Fibroblast of skin of left quadriceps (primary cell): ENCODE measurements at places on chromosomes 2 and 18.

- no peak for DNase-seq
These were observed 13.2 kb downstream of the KCTD18 start for GRCh38 chr2:200496696-200497095.

GRCh38 chr2:51789918-51790317 lies 758.0 kb upstream of the NRXN1 start:
- peak; percentile 43 for DNase-seq

GRCh38 chr2:60553495-60554073 lies at the start of gene BCL11A:
Gene BCL11A (minus strand): TSS chr2:60553654. CDS start chr2:60553270, 384 bp downstream.
- DNase-seq: peak; percentile 86

DNA sequence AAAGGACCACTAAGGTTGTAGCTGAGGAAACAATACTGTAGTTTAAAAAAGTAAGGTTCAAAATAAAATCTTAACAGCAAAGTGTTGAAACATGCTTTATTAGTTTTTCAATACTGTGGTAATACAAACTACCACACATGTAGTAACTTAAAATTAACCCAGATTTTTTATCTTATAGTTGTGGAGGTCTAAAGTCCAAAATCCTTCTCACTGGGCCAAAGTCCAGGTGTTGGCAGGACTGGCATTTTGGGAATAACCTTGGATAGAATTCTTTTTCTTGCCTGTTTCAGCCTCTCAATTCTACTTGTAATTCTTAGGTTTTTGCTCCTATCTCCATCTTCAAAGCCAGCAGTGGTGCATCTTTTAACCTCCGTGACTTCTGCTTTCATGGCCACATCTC lies 942.0 kb downstream of the TSN start:
- no peak for DNase-seq

- DNase-seq: no peak
These were observed 74.2 kb downstream of the MBD2 start for GRCh38 chr18:54150226-54150625.

DNA sequence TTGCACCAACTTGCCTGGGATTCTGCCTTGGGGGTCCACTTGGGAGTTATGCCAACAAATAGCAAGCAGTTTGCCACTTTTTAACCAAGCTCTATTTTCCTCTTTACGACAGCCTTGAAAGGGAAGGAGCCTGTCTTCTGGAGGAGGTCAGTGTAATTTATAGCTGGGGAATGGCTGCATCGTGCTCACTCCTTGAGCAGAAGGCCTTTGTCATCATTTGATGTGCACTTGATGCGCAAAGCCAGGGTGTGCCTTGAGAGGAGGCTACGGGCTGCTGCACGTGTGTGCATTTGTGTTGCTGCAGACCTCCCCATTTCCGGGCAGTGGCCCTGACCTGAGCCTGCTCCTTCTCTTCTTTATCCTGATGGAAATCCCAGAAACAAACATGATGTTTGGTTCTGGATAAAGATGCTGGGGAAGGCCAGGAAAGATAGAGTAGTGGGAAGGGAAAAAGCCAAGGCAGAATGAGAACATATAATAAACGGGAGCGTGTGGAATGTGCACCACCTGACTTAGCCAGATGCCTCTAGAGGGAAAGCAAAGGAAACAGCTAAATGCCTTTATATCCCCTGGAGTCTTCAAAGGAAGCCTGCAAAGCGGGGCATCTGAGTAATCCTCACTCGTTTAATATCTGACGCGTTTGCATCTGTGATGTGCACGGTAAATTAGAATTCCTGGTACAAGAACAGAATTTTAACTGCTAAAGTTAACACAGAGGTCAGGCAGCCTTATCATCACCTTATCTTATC lies 68.3 kb upstream of the ZNF521 start:
- DNase-seq: peak; percentile 10

- DNase-seq: no peak
These were observed 565.7 kb downstream of the SLC4A3 start for GRCh38 chr2:220192994-220193753.

DNA sequence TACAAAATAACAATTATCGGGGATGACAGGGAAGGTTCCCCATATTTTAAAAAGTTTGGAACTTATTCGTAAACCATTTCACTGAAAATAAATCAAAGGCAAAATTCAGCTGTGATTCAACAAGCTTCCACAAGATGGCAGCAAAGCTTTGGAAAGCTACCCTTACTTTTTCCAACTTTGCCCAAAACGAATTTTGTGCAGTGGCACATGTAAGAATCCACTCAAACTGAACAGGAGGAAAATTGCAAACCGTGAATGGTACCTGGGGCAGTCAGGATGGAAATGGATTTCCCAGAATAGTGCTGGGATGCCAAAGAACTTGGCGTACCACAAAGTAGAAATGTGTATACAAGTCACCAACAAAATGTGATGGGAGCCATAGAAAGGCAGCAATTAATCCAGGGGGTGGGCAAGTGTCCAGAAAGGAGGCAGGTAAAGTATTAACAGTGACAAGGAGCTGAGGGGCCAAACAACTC lies 10.7 kb downstream of the RPL31 start:
- peak; percentile 15 for DNase-seq

DNA sequence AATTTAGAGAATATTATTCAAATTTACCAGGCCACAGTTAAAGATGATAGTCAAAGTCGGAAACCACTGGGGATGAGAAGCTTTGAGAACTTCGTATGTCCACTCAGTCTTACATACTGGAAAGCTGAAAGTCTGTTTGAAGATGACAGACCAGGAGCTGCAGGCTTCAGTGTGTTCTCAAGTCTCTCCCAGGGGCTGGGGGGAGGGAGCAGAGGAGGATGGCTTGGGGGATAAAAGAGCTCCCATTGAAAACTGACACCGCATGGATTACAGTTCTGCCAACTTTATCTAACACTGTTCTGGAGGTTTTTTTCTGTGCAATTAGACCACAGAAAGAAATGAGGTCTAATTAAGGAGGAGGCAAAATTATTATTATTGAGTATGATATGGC lies 170.5 kb upstream of the ALKAL2 start:
- no peak for DNase-seq

GRCh38 chr2:30888852-30889409 lies 81.7 kb upstream of the CAPN13 start:
- no peak for DNase-seq

- no peak for DNase-seq
These were observed 6.7 kb downstream of the DYSF start for GRCh38 chr2:71460056-71460455.

DNA sequence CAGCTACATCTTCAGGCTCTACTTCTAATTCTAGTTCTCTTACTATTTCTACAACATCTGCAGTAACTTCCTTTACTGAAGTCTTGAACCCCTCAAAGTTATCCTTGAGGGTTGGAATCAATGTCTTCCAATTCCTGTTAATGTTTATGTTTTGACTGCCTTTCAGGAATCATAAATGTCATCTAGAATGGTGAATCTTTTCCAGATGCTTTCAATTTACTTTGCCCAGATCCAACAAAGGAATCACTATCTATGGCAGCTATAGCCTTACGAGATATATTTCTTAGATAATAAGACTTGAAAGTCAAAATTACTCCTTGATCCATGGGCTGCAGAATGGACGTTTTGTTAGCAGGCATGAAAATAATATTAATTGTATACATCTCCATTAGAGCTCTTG lies 123.9 kb downstream of the PDE1A start:
- no peak for DNase-seq

- no peak for DNase-seq
These were observed 8.1 kb downstream of the PRLH start for GRCh38 chr2:237574467-237574866.

GRCh38 chr2:162458240-162458639 lies 114.3 kb downstream of the GCA start:
- DNase-seq: no peak

GRCh38 chr2:150856596-150857281 lies 369.3 kb upstream of the RND3 start:
- no peak for DNase-seq

- DNase-seq: no peak
These were observed 4.2 kb downstream of the SLC40A1 start for GRCh38 chr2:189576396-189576795.

GRCh38 chr2:113075030-113075429 lies 7.3 kb downstream of the IL1F10 start:
- no peak for DNase-seq

DNA sequence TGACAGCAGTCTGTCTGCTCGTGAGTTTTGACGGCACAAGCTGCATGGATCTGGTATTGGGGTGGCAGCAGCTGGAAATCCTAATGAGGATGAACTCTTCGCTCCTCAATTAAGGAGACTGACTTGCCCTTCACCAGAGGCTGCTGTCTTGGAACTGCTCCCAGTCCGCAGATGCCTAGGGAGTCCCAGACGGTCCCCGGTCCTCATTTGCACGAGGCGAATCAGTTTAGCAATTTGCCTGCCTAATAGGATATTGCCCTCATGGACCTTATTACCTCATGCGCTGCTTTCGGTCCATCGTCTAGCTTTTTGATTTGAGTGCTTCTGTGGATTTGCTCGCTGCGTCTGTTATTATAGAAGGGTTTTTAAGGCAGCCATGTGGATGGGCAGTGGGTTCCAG lies 40.6 kb downstream of the ASAP2 start:
- DNase-seq: no peak

DNA sequence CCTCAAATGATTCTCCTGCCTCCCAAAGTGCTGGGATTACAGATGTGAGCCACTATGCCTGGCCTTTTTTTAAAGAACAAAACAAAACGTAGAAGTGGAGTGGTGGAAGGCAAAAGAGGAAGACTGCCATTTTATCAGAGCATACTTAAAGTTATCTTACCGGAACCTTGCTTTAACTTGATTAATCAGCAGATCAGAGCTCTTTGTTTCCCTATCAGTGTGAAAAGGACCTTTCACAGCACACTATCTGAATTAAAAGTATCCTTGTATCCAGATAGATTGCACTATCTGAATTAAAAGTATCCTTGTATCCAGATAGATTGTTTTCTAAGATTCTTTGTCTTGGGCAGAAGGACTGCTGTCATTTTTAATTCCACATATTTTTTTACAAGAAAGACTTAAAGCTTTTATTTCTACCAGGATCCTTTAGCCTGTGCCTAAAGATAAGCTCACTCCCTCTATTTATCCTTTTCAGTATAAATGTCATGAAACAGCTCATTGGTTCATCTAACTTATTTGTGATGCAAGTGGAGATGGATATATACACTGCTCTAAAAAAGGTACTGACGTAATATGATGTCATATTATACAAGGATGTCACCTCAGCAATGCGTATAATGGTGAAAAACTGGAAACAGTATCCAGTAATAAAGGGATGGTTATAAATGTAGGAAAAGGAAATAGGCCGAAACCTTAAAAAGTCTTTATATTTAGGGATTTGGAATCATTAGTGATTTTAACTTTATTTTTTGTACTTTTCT lies 17.8 kb downstream of the GMCL1 start:
- no peak for DNase-seq

DNA sequence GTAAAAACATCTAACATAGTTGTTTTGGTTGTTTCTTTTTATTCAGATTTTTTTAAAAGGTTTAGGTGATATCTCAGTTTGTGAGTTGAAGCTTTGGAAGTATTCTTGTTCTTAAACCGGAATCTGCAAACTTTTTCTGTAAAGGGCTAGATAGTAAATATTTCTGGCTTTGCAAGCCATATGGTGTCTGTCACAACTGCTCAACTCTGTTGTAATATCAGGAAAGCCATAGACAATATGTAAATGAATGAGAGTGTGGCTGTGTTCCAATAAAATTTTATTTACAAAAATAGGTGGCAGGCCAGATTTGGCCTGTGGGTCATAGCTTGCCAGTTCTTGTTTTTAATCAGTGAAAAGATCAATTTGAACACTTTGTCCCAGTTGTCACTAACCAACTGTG lies 134.1 kb downstream of the CNTNAP5 start:
- DNase-seq: no peak

- DNase-seq: no peak
These were observed 277.2 kb upstream of the TMEFF2 start for GRCh38 chr2:192471982-192472381.

DNA sequence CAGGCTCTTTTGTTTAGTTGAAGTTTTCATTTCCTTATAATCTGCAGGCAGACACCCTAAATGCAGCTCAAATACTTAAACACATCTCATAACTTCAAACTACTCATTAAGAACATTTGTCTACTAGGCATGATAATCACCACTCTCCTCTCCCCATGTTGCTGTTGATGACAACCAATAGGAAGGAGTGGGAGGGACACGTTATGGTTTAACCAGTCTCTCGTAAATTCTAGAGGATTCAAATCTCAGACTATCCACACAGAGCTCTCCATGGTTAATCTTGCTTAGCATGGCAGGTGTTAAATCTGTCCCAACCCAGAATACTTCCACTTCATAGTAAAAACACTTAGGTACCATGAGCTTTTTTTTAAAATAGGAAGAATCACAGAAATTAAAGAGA lies 127.4 kb upstream of the AQP4 start:
- no peak for DNase-seq

- DNase-seq: peak; percentile 57
These were observed 22.1 kb downstream of the GPR39 start for GRCh38 chr2:132438691-132439090.

- no peak for DNase-seq
These were observed 250.3 kb upstream of the TCF4 start for GRCh38 chr18:55838319-55838718.

GRCh38 chr2:194700726-194701125 lies 956.3 kb upstream of the SLC39A10 start:
- no peak for DNase-seq

DNA sequence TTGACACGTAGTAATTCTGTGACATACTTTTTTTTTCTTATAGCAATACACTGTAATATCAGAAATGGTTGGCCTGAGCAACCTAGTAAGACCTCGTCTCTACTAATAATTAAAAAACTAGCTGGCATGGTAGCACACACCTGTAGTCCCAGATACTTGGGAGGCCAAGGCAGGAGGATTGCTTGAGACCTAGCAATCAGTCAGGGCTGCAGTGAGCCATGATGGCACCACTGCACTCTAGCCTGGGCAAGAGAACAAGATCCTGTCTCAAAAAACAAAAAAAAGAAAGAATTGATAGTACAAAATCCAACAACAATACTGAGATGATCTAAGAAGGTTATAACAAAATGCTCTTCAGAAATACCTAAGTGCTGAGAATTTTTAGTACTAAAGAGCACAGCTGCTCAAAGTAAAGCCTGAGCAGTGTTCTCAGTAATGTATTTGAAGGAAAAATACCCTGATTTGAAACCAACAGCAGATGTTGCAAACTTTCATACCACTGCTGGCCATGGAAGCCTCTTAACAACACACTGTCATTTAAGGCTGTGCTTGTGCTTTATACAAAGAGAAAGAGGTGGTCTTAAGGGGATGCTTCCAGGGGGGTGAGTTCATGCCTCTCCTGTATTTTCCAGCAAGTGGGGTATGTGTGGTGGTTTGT lies 132.6 kb upstream of the CDCA7 start:
- DNase-seq: no peak

DNA sequence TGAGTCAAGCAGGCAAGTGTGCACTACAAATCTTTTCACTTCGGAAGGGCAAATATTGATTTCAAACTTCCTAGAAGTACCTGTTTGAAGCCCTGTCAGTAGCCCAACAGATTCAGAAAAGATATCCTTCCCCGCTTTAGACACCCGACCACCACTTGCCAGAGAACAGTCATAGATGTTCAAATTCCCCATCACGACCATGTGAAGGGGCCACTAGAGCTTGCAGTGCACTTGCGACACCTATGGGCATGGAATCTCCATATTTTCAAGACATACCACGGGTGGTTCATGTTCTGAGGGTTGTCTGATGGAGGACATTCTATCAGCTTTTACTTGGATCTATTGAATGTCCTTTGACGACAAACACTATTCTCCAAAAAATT lies 23.8 kb downstream of the GNLY start:
- no peak for DNase-seq
